ENCODE measurements at places on chromosomes 4 and X.

DNA sequence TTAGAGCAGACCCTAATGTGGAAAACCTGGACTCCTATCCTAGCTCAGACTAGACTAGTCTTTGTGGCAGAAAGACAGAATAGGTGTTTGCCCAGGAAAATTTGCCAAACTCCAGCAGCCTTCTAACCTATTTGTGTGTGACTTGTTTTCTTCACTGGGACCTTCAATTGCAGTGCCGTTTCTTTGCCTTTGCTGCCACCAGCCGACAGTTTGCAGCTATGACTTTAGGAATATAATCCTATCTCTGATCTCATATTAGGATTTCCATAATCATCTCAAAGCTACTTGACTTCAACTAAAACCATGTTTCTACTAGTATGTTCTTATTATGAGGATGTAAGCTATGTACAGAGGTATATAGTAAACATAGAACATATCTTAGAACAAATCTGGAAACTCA is 60.2 kb upstream of the PGAM4 start:
- H3K36me3 ChIP-seq, result peaks cover 2% of the 10 kb centered on the region
- H3K27ac ChIP-seq, result no peak overlapping the region
- H3K4me1 ChIP-seq, result no peaks in the 10 kb centered on the region
- no peak overlapping the region for H3K4me3 ChIP-seq
- no peak for DNase-seq

GRCh38 chr4:180769791-180770190 is 1473.4 kb upstream of the TENM3 start:
- no peaks in the 10 kb centered on the region for H3K27me3 ChIP-seq
- DNase-seq, result no peak
- H3K4me1 ChIP-seq, result no peaks in the 10 kb centered on the region
- no peak overlapping the region for H3K27ac ChIP-seq
- H3K36me3 ChIP-seq, result no peaks in the 10 kb centered on the region

DNA sequence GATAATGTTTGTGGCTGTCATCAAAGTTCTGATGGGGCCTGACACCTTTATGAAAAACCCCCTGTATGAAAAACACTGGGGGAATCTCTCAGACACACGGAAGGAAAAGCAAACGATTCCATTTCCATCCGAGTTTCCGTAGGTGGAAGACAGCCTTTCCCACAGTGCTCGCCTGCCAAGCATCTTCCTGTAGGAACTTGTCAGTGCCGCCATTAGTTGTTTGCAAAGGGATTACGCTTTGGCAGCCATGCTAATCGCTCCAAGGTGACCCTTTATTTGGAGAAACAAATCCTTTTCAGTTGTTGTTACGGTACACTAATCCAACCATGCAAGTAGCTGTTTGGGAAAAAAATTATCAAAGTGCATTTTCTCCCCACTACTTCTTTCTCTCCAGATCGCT is 44.4 kb upstream of the STOX2 start:
- H3K4me3 ChIP-seq, result no peak overlapping the region
- H3K27ac ChIP-seq, result no peak overlapping the region
- H3K36me3 ChIP-seq, result no peaks in the 10 kb centered on the region

GRCh38 chr4:26719954-26720552 is 136.2 kb downstream of the TBC1D19 start:
- H3K4me1 ChIP-seq, result peaks cover 8% of the 10 kb centered on the region
- no peak overlapping the region for H3K4me3 ChIP-seq
- H3K36me3 ChIP-seq, result peaks cover 22% of the 10 kb centered on the region
- H3K27me3 ChIP-seq, result no peaks in the 10 kb centered on the region

- DNase-seq, result no peak
- H3K36me3 ChIP-seq, result peaks cover 4% of the 10 kb centered on the region
- no peak overlapping the region for H3K4me3 ChIP-seq
Measured at GRCh38 chr4:1611501-1611870, 72.6 kb downstream of the FAM53A start.

GRCh38 chr4:173519111-173520101 is 10.6 kb downstream of the HAND2 start:
- peaks cover 25% of the 10 kb centered on the region for H3K4me1 ChIP-seq
- peak overlapping the region; percentile 69 for H3K4me3 ChIP-seq
- H3K27ac ChIP-seq, result peak overlapping the region; percentile 86
- DNase-seq, result no peak
- H3K27me3 ChIP-seq, result peaks cover 83% of the 10 kb centered on the region
- H3K36me3 ChIP-seq, result peaks cover 23% of the 10 kb centered on the region

GRCh38 chrX:144612076-144612475 is 635.2 kb upstream of the SPANXN1 start:
- no peak overlapping the region for H3K27ac ChIP-seq
- H3K27me3 ChIP-seq, result no peaks in the 10 kb centered on the region
- no peak for DNase-seq
- no peaks in the 10 kb centered on the region for H3K36me3 ChIP-seq

- H3K27me3 ChIP-seq, result no peaks in the 10 kb centered on the region
- no peak overlapping the region for H3K27ac ChIP-seq
- no peak for DNase-seq
- H3K36me3 ChIP-seq, result no peaks in the 10 kb centered on the region
Measured at GRCh38 chr4:113157086-113157857, 107.8 kb downstream of the ANK2 start.

GRCh38 chr4:1407657-1408333 is 1.6 kb upstream of the NKX1-1 start:
- peaks cover 74% of the 10 kb centered on the region for H3K27me3 ChIP-seq
- peaks cover 4% of the 10 kb centered on the region for H3K36me3 ChIP-seq
- no peak for DNase-seq
- peak overlapping the region; percentile 60 for H3K4me3 ChIP-seq
- H3K27ac ChIP-seq, result peak overlapping the region; percentile 92
- peaks cover 14% of the 10 kb centered on the region for H3K4me1 ChIP-seq

DNA sequence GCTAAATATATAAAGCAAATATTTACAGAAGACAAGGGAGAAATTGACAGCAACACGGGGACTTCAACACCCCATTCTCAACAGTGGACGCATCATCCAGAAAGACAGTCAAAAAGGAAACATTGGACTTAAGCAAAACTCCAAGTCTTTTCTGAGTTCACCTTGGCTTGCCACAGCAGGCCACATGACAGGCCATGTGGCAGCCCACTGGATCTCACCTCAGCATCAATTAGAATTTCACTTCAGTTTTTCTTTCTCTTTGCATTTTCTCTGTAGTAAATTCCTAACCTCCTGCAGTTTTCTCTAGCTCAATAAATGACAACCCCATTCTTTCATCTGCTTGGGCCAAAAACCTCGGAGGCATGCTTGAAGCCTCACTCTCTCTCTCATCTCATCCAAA is 12.4 kb downstream of the SMIM9 start:
- H3K4me3 ChIP-seq, result no peak overlapping the region
- no peaks in the 10 kb centered on the region for H3K36me3 ChIP-seq
- H3K27ac ChIP-seq, result no peak overlapping the region

DNA sequence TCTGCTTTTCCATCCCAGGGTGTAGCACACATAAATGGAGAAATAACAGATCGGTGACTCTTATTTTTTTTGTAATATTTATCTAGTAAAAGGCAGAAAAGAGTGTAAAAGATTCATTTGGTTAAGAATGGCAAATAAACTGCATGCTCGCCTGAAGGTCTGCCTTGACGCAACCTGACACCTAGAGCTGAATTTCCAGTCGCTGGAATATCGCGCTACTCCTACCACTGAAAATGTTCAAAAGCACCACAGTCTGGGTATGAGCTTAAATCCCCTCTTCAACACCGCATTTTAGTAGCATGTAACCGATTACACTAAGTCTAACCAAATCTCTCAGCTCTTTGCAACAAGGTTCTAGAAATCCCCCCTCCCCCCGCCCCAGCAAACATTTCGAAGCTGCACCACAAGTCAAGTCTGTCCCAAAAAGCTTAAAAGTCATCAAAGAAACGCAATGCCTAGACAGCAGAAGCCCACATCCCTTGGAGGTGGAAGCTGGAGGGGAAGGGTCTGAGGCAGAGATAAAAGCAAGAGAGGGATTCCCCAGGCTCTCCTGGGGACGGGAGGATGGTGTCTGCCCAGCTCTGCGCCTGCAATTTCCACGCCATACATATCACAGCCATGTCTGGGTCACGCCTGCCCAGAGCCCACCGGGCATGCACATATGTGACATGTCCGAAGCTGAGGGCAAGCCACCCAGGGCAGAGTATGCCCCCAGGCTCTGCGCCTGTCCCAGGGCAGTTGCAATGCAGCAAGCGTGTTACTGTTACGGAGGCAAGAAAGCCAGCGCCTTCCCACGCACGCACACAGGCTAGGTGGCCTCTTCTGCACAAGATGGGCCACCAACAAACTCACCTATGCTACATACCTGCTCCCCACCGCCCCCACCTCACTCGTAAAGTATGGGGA is 1.4 kb downstream of the FGF13 start:
- H3K36me3 ChIP-seq, result no peaks in the 10 kb centered on the region
- H3K4me1 ChIP-seq, result peaks cover 2% of the 10 kb centered on the region
- peaks cover 39% of the 10 kb centered on the region for H3K27me3 ChIP-seq
- H3K27ac ChIP-seq, result no peak overlapping the region
- no peak overlapping the region for H3K4me3 ChIP-seq

DNA sequence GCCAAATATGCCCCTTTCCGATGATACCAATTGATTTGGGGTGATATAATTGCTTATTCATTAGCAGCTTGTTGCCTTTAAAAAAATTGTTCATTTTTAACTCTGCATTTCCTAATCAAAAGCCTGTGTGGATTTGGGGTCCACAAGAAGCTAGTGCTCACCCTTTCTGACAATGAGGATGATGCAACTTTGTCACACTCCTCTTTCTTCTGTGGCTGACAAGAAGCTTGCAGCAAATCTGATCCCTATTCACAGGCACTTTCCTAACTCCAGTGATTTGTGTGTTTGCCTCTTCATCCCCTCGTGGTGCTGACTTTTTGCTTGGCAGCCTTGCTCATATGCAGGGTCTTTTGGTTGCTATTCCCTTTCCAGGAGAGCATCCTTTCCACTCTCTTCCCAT is 182.7 kb upstream of the LDB2 start:
- H3K36me3 ChIP-seq, result no peaks in the 10 kb centered on the region
- no peaks in the 10 kb centered on the region for H3K27me3 ChIP-seq
- no peak overlapping the region for H3K27ac ChIP-seq
- H3K4me3 ChIP-seq, result no peak overlapping the region
- DNase-seq, result no peak

- peak within 1 kb of the TSS; percentile 72 for H3K4me3 ChIP-seq
- no peaks in the 10 kb centered on the region for H3K36me3 ChIP-seq
- no peak within 1 kb of the TSS for H3K27ac ChIP-seq
Measured at GRCh38 chrX:73214426-73215094, at the start of gene NAP1L2. NAP1L2 (minus strand) TSS chrX:73214851; CDS start chrX:73214492, 359 bp downstream.
